GM23248 (cell line): ENCODE measurements at places on chromosomes 4 and X.

DNA sequence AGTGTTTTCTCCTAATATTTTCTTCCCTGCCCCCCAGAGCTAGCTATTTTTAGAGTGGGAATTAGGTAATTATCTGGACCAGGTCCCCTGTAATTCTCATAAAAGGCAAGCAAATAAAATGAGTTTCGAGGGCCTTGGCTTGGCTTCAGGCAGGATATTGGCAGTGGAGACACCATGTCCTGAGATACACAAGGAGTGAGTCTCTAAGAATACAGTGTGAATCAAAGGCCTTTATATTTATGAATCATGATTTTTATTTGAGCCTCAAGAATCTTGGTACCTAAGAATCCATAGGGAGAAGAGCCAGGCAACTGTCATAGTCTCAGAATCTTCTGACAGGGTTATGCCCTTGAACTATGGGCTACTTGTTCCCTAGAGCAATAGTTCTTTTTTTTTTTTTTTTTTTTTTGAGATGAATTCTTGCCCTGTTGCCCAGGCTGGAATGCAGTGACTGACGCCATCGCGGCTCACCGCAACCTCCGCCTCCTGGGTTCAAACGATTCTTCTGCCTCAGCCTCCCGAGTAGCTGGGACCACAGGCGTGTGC, 205.4 kb downstream of the LDB2 start:
- peak; percentile 50 for DNase-seq

DNA sequence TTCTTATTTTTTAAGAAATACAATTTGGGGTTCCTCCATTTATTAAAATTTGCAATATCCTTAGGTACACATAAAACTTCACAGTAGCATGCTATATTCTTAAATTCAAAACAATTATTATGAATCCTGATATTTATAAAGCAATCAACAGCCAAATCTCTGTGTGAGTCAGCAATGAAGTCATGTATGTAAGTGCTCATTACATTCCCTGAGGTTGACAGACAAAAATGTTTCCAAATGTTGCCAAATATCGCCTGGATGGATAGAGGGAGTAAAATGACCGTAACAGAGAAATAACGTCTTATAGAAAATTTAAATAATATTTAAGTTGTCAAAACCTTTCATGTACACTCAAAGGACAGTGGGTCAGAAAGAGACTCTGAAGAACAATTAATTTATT, 220.0 kb downstream of the PCDH18 start:
- DNase-seq, result peak; percentile 58

- DNase-seq, result no peak
These were observed 564.4 kb downstream of the TMA16 start for GRCh38 chr4:164058776-164059445.

GRCh38 chr4:2745981-2746806, 9.9 kb downstream of the TNIP2 start:
- DNase-seq, result peak; percentile 76

- DNase-seq, result no peak
These were observed 109.6 kb upstream of the KIT start for GRCh38 chr4:54548098-54548620.

GRCh38 chrX:3963980-3964379, 250.5 kb upstream of the PRKX start:
- no peak for DNase-seq

DNA sequence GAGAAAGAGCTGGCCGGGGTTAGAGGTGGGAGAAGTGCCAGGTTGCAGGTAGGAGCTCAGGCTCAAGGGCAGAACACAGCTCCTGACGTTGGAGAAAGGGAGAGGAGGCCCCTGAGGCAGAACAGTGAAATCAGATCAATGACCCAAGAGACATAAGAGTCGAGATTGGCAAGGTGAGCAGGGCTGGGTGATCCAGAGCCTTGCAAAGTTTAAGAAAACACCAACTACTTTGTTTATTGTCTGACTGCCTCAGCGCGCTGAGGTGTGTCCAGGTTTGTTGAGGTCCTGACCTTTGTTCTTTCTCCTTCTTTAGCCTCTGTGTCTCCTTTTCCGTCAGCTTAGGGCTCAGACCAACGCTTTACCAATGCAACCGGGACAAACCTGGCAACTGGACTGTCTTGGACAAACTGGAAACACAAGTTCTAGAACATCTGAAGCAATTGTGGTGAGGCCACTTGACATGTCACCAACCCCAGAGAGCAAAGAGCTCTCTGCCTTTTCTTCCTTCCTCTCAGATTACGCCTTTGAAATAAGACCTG, 28.3 kb downstream of the CHRNA9 start:
- DNase-seq, result no peak

- DNase-seq, result no peak
These were observed 22.3 kb downstream of the RBMX start for GRCh38 chrX:136858007-136858756.

DNA sequence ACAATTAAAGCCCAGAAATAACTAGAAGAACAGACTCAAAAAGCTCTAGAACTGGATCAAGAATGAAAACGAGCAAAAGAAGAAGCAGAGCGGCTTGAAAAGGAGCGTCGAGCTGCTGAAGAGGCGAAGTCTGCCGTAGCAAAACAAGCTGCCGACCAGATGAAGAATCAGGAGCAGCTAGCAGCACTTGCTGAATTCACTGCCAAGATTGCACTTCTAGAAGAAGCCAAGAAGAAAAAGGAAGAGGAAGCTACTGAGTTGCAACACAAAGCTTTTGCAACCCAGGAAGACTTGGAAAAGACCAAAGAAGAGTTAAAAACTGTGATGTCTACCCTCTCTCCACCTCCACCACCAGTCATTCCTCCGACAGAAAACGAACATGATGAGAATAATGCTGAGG, 56.1 kb upstream of the PPP4R3C start:
- no peak for DNase-seq

- peak; percentile 23 for DNase-seq
These were observed 287.4 kb downstream of the CHIC1 start for GRCh38 chrX:73850124-73851013.
